ENCODE measurements at places on chromosomes 6 and 20.

DNA sequence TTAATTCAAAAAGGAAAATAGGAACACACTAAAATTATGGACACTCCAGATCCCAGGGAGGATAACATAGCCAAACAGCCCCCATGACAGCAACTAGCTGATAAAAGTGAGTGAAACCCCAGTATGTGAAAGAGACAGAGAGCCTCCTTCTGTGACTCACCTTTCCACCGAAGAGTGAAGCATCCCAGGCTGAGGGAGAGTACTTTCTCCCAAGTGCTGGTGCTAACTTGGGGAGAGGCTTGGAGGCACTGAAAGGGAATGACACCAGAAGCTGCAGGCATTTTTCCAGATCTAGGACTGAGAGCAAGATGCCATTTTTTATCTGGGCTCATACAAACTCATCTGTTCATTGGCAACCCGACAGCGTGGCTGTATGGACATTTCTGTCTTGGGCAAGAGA, 339.8 kb downstream of the HTR1B start:
- no peak for DNase-seq

GRCh38 chr6:22631091-22631490, 61.7 kb downstream of the HDGFL1 start:
- DNase-seq: no peak

DNA sequence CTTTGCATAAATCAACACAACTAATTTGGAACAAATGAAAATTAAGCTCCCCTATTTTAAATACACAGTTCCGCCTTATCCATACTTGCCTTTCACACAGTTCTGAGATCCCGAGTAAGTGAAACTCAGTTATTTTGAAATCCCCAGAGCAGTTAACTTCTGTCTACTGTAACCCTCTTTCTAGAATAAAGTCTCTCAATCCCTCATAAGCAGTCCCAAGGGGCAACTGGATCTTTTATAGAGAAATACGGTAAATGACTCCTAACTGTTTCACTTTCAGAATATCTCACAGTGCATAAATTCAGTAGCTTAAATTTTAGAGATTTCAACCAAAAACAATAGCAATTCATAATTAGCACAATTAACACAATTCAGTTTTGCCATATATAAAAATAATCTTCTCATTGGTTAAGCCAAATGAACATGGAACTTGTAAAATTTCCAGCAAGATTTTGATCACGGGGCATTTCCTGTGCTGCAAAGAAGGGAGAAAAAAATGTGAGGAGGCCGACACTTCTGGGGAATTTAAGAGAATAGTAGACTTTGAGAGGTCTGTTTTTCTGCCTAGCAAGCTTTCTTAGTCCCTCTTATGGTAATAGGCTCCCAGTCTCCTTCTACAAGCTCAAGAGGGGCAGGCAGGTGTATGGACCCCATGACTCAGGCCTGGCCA, 78.3 kb downstream of the KIF6 start:
- DNase-seq: no peak

DNA sequence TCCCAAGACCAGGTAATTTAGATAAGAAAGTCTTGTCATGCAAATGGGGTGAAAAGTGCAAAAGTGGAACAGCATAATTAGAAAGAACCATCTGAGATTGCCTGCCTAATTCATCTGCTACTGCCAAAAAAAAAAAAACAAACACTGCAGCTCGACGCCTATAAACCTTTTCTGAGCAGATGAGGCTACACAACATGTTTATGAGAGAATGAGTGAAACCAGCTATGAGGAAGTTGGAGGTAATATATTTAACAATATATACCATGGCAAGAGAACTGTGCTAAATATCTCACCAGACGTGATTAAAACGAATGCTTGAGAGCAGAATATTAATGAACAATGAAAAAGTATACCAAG, 50.0 kb downstream of the LAMA4 start:
- DNase-seq: no peak

DNA sequence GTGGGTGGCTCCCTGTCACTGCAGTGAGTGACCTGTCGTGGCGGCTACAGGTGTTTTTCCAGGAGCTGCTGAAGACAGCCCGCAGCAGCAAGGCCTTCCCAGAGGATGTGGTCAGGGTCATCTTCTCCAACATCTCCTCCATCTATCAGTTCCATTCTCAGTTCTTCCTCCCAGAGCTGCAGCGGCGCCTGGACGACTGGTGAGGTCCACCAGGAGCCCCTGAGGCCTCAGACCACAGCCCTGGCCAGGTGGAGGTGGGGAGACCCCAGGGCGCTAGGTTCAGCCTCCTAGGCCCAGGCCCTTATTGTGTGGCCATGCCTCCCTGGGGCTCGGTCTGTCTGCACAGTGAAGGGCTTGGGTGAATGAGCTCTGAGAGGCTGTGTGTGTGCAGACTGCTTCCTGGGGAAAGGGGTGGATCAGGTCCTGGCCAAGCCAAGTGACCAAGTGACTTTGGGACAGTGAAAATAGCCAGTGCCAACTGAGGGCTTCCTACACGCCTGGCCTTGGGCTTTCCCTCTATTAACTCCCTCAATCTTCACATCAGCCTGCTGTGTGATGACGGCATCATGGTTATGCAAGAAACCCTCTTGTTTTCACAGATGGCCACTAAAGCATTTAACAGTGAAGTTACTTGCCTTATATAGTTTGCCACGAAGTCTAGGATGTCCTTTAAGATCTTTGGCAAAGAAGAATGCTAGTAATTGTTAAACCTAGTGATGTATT, 6.4 kb downstream of the FGD2 start:
- peak; percentile 23 for DNase-seq

- no peak for DNase-seq
These were observed at the start of gene GSTA5 for GRCh38 chr6:52840763-52841585. TSS of gene GSTA5 (minus strand) at chr6:52840813.

- DNase-seq: no peak
These were observed 43.1 kb downstream of the JPH2 start for GRCh38 chr20:44143936-44144335.

DNA sequence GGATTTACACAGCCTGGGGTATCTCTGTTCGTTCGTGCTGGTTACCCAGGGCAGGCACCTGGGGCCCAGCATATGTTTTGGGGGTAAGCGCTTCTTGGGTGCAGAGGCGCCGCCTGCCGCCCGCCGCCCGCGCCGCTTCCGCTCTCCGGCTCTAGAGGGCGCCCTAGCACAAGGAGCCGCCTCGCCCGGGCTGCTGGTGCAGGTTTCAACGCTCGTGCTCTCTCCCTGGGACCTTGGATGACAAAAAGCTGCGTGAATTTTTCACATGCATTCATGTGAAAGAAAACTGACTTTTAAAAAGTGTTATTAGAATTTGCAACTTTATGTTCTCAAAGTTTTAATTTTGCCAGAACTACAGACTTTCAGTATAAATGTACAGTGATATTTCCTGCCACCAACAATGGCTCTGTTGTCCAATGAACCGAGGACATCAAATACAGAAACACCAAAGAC, 32.5 kb downstream of the PRR18 start:
- DNase-seq: no peak

- DNase-seq: no peak
These were observed 280.1 kb downstream of the TFAP2B start for GRCh38 chr6:51098791-51099190.

GRCh38 chr6:41498968-41499599, 47.1 kb upstream of the FOXP4 start:
- DNase-seq: no peak

- no peak for DNase-seq
These were observed 68.0 kb downstream of the PLAGL1 start for GRCh38 chr6:143940011-143940597.

GRCh38 chr6:42929821-42930360, 611 bp downstream of the CNPY3 start:
- DNase-seq: peak; percentile 18

DNA sequence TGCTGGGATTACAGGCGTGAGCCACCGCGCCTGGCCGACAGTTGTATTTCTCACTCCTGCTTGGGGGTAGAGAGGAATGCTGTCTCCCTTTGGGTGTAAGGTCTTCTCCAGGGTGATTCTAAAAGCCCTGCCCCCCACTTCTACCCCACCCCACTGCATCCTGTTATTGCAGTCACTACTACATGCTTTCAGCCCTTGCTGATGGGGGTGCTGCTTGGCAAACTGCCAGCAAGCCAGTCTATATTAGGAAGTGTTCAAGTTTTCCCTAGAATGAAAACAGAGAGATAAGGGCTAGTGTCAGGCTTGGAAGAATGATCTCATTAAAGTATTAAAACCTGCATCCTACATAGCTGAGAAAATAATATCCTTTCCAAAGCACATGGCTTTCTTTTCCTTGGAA, 31.3 kb downstream of the TTI1 start:
- DNase-seq: no peak

GRCh38 chr6:101722991-101723579, 329.6 kb downstream of the GRIK2 start:
- peak; percentile 98 for DNase-seq

DNA sequence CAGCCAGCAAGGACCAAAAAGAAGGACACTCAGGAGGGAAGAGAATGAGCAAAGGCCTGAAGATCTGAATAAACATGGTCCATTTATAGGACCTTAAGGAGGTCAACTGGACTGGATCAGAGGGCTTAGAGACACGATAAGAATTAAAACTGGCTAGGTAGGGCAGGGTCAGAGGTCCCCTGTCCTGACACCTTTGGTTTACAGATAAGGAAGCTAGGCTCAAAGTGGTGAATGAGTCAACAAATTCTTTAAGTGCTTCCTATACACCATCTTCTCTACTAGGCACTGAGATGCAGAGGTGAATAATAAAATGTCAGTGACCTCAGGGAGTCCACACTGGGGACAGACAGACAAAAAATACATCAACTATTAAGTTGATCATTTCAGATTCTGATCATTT, 70.3 kb downstream of the HIVEP2 start:
- DNase-seq: no peak

GRCh38 chr6:38570750-38571149, 69.0 kb downstream of the BTBD9 start:
- no peak for DNase-seq

DNA sequence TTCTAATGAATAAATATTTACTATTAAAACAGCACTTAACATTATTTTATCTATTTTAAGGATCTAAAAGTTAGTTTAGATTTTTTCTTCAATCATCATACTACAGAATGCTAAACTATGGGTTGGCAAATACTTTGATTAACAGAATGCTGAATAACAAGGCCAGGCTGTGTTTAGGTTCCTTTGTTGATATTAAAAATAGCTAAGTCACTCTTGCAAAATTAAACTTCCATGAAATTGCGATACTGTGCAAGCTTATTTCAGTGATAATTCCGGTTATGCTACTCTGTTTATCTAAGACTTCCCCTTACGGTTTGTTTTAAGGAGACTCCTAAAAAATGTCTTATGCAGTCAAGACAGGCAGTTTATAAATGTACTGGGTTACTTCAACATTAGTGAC, 2.8 kb downstream of the RNF24 start:
- DNase-seq: no peak

- DNase-seq: no peak
These were observed 10.5 kb upstream of the CLDN20 start for GRCh38 chr6:155253337-155253736.

DNA sequence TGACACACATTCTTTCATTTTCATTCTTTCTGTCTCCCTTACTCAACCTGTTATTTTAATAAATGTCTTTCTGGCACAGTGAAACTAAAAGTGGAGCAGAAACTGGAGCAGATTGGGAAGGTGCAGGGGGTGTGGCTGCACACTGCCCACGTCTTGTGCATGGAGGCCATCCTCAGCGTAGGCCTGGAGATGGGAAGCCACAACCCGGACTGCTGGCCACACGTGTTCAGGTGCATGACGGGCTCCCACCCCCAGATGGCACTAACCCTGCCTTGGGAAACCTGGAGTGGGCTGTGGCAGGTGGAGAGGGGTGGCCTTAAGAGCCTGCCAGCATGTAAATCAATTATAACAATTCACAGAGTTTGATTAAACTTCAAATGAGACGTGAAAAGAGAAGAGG, 71.4 kb upstream of the PBOV1 start:
- no peak for DNase-seq

GRCh38 chr6:138576313-138576712, 77.0 kb upstream of the NHSL1 start:
- no peak for DNase-seq

DNA sequence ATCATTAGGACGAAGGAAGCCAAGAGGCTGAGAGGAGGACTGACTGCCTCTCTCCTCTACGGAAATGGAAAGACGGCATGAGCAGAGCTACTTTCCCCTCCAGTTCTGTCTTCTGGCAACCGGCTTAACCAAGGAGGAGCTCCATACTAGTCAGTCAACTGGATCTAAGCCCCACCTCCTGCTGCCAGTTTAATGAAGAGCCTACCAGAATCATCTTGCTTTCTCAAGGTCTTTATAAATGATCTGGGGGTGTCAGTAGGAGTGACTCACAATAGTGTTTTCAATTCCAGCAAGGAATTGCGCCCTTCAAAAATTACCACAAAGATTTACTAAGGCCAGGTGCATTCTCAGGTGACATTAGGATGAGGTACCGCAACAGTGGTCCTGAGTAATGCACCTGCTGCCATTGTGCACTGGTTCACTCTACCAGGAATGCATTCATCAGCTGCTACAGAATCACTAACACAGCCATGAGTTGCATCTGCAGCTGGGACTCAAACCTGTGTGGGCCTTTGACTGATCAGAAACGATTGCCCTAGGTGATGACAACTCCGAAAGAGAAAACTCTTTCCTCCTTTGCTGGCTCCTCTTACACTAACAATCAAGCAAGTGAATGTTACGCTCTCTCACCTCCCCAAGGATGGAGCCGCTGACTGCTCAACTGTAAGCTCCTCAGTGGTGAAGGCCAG, 2.8 kb downstream of the UQCC2 start:
- DNase-seq: no peak

DNA sequence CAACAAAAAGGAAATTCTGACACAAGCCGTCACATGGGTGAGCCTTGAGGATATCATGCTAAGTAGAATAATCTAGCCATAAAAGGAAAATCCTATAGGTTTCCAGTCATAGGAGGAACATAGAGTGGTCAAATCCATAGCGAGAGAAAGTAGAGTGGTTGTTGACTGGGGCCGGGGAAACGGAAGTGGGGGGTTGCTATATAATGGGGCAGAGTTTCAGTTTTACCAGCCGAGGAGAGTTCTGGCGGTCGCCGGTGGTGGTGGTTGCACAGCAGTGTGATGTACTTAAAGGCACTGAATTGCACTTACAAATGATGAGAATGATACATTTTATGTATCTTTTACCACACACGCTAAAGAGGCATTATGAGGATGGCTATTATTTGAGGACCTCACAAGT, 4.9 kb downstream of the GPR31 start:
- no peak for DNase-seq

DNA sequence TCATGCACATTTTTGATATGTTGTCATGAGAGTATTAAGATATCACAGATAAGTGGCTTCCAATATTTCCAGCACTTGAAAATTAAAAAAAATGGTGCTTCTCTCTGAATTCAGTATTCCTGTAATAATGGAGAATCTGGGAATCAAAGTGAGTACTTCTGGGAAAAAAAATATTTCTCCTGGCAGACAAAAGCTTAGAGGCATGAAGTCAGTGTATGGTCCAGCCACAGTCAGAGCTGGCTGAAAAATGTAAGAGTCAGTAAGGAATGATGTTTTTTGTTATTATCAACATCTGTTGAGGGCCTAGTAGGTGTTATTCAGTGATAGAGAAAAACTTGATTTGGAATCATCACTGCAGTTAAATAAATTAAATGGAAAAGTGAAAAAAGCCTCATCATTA, 3.2 kb upstream of the RFPL4B start:
- DNase-seq: no peak
